AG09319 (cell line): ENCODE measurements at places on chromosomes 11 and 22.
A peak's percentile ranks its signal among the peaks of the same experiment; 100 is the strongest.

DNA sequence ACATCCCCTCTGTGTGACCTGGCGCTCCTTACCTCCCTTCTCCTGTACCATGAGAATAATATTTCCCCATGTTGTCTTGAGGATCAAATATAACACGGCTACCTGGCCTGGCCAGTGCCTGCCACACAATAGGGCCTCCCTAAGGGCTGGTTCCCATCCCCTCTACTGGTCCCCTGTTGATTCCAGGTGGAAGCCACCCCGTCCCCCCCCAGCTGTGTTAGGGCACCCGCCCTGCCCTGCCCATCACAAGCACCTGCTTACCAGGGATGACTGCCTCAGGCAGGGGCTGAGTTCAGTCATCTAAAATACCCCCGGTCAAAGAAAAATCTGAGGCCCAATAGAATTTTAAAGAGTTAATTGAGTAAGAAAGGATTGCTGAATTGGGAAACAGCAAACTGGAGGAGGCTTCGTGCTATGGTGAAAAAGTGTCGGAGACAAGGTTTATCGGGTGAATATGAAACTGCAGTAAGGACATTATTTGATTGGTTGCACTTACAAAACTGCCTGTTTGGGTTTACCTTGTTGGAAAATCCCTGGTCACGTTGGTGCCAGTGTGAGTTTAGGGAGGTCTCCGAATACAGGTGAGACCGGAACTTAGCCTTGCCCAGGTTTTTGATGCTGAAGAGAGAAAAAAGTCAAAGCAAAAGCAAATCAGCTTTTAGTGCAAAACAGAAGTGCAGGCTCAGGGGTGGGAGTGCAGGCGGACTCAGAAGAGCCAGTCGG is 5.2 kb downstream of the APOL1 start:
- DNase-seq, result no peak

- DNase-seq, result no peak
Observed at GRCh38 chr22:50307890-50308596, 597 bp upstream of the PLXNB2 start.

DNA sequence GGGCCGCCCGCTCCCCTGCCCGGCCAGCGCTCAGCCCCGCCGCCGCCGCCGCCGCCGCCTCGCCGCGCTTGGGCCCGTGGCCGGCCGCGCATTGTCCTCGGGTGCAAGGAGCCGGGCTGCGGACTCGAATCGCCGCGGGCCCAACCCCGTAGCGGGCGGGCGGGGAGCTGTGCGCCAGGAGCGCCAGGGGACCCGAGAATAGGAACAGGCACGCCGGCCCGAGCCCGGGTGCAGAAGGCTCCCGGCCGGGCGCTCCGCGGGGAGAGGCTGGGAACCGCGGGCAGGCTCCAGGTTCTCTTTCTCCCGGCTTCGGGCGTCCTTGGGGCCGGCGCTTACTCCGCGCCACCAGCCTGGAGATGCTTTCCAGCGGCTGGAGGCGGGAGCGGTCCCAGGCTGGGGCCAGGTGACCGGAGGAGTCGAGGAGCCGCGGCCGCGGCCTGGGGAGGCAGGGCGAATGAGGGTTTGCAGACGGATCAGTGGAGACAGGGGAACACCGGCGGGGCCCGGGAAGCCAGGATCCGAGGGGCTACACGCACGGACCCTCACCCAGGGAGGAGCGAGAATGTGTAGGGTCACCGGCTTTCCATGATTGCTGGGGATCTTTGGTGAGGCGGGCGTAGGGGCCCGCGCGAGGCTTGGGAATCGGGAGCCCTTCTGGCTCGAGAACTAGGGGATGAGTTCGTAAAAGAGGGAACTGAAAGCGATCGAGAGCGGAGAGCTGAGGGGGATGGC is 726 bp downstream of the PKNOX2 start:
- DNase-seq, result no peak

DNA sequence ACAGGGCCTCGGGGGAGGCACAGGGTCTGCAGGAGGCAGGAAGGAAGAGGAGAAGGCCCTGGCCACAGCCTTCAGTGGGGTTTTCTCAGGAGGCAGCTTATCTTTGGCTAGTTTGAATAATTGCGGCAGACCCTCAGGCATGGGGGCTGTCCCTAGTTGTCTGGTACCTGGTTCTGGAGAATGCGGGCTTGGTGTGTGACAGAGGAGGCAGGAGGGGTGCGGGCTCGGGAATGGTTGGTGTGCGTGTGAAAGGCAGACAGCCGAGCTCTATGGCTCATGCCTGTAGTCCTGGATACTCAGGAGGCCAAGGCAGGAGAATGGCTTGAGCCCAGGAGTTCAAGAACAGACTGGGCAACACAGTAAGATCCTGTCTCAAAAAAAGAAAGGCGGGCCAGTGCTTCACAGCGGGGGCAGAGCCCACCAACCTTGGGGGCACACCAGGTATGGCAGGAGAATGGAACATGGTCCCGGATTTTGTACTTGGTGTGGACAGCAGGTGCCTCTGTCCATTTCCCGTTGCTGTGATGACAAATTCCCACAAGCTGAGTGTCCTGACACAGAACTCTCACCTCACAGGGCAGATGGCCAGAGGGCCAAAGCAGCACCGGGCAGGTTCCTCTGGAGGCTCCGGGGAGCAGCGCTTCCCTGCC is 640.6 kb downstream of the TBC1D22A start:
- DNase-seq, result no peak

GRCh38 chr11:63337070-63337469 is 32.5 kb upstream of the SLC22A9 start:
- no peak for DNase-seq

- no peak for DNase-seq
Observed at GRCh38 chr11:120055646-120056045, 82.3 kb downstream of the TRIM29 start.

- DNase-seq, result peak; percentile 89
Observed at GRCh38 chr11:61967116-61967923, at the start of gene FTH1. FTH1 (minus strand) TSS chr11:61967634; CDS start chr11:61967425, 209 bp downstream.

- DNase-seq, result no peak
Observed at GRCh38 chr11:126732981-126733380, 267.6 kb downstream of the KIRREL3 start.

GRCh38 chr11:10192036-10192435 is 102.0 kb downstream of the SBF2 start:
- DNase-seq, result no peak
